HuH-7 (cell line): ENCODE measurements at places on chromosomes 13 and 19.
A peak's percentile ranks its signal among the peaks of the same experiment; 100 is the strongest.

GRCh38 chr13:109875746-109876145, 89.4 kb upstream of the IRS2 start:
- no peak for DNase-seq

DNA sequence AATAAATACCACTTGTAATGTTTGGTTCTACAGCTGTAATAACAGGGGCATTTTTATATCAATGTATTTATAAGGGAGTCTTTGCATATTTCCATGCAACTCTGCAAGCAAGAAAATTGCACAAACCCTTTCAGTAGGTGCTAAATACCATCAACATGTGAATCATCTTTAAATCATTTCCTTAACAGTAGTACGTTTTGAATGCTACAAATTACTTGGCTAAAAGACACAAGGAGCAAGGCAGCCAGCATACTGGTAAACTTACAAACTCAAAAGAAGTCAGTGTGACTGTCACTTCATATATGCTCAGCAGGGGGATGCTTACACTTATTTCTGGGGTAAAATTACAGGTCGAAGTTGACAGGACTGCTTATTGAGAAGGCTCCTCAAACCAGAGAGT, 402.4 kb downstream of the EFNB2 start:
- DNase-seq: no peak

GRCh38 chr13:42333613-42334328, 61.8 kb downstream of the AKAP11 start:
- peak; percentile 16 for DNase-seq

- peak; percentile 76 for DNase-seq
Measured at GRCh38 chr13:24671386-24672113, 8.7 kb upstream of the ATP12A start.

GRCh38 chr19:48378194-48378570, 13.2 kb downstream of the KDELR1 start:
- no peak for DNase-seq

DNA sequence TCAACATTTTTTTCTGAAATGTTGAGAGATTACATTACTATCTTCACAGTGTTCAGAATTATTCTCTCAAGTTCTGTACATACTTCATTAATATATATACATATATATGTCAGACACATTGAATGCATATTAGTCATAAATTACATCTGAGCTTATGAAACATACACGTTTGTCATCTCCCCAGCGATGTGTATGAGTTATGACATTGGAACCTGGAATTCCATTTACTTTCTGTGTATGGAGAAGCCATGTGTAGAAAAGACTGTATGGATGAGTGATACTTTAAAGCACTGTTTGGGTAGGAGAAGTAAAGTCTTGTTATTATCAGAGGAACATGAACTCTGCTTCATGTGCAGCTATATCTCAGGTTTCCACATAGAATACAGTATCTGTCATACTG, 167.2 kb downstream of the FGF14 start:
- DNase-seq: no peak

DNA sequence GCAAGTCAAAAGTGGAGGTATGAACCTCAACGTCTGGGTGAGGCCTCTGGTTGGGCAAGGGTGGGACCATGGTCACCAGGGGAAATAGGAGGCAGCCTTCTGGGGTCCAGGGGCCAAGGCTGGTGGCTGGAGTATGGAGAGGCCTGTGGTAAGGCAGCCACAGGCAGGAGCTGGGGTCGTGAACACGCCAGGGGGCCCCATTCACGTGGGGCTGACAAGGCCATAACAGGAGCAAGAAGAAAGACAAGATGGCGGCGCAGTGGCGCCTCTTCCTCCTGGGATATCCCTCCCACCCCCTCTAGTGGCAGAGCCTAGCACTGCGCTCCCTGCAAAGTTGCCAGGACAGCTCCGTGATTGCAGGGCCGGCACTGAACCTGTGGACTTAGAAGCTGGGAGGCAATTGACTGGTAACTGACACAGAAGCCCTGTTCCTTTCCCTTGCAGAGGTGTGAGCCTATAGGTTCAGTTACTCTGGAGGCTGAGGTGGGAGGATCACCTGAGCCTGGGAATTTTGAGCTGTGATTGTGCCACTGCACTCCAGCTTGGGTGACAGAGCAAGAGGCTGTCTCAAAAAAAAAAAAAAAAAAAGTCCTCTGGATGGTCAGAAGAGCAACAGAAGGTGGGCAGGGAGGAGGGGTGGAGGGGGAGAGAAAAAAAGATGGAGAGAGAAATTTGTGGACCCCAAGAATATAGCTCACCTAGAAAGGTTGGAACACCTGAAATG, 19.7 kb upstream of the EDDM13 start:
- peak; percentile 90 for DNase-seq

GRCh38 chr13:46372071-46372470, 15.0 kb downstream of the RUBCNL start:
- no peak for DNase-seq

- DNase-seq: no peak
Measured at GRCh38 chr13:73387318-73387717, 328.5 kb downstream of the KLF5 start.

- DNase-seq: no peak
Measured at GRCh38 chr13:31794452-31794851, 55.1 kb downstream of the RXFP2 start.

DNA sequence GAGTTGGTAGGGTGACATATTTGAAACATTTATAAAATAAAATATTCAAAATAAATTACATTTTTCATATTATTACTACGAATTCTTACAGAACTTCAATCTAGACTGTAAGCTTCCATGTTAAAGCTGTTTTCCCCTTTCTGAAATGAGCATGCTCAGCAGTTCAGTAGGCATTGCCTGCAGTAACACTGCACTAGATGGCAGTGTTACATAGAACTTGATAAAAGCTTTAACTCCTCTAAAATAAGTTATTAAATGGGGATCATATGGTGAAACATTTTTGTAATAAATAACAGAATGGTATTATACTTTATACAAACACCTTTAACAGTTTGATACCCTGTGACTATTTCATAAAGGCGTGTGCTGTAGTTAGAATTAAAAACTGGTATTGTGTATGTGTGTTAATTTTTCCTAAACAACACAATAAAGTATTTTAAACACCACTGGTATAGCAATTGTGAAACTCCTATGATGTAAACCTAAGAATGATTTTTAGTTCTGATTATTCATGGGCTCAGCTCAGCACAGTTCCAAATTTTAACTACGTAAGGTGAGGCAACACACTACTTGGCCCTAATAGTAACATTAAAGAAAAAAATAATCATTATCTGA, 11.6 kb upstream of the GPR18 start:
- no peak for DNase-seq

DNA sequence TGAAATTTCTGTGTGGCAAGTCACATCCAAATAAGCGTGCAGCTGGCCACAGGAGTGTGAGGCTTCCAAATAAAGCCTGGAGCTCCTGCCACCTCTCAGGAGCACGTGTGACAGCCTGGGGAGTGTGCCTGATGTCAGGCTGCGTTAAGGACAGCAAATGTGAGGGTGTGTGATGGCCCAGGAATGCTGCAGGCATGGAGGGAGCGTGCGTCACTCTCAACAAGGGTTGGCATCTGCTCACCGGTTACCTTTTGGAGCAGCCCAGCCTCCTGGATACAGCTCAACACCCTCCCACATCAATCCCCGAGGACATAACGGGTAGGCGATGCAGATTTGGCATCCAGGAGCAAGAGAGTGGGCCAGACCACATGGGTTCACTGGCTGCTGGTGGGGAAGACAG, 19.0 kb downstream of the NUMBL start:
- DNase-seq: no peak

- DNase-seq: no peak
Measured at GRCh38 chr19:5360003-5360780, 19.6 kb upstream of the PTPRS start.

DNA sequence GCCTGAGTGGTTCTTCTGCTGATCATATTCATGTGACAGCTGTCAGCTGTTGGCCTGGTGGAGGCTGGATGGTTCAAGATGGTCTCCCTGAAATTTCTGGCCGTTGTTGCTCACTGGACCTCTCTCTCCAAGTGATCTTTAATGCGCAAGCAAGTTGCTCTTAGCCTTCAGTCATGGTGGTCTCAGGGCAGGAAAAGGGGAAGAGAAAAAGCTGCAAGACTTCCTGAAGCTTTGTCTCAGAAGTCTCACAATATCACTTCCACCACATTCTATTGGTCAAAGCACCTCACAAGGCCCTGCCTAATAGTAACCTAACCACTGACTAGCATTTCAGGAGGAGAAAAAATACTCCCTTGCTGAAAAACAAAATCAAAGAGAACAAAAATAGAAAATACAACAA, 1.6 kb upstream of the ZNF567 start:
- no peak for DNase-seq

DNA sequence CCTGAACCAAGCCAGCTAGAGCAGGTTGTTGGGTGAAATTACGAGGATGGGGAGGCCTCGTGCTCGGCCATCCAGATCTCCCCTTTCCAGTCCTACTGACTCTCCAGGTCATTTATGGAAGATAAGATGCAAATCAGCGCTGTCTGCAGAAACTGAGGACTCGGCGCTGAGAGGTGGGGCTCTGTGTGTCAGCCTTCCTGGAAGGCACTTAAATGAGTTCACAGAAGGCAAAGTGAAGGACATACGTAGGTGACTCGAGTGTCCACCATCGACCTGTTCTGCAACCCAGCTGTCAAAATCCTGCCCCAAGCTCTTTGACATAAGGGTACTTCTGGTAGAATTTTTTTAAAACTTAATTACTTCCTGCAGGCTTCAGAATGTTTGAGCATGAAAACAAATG, 86.4 kb downstream of the RAB20 start:
- no peak for DNase-seq

- no peak for DNase-seq
Measured at GRCh38 chr13:24148414-24149235, 11.9 kb upstream of the SPATA13 start.

GRCh38 chr13:95388420-95389079, 87.3 kb upstream of the ABCC4 start:
- DNase-seq: no peak

GRCh38 chr13:102012299-102013293, 389.3 kb downstream of the FGF14 start:
- no peak for DNase-seq

DNA sequence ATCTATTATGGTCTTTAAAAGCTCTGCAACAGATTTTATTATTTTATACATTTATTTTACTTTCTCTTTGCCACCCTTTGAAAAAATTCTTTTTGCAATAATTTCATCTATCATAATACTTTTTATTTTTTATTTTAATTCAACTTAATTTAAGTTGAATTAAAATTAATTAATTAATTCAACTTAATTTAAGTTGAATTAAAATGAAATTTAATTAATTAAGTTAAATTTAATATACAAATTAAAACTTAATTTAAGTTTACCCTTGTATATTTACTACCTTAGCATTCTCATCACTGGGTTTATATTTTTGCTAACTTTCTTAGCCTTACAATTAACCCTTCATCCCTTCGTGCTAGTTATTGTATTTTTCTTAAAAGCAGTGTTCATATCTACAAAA, 301.4 kb downstream of the SLITRK5 start:
- no peak for DNase-seq

GRCh38 chr13:68888832-68889231, 1218.8 kb upstream of the ATXN8OS start:
- no peak for DNase-seq

- DNase-seq: no peak
Measured at GRCh38 chr13:51020600-51020999, 90.5 kb downstream of the C13orf42 start.

GRCh38 chr19:17618936-17619335, 63.5 kb downstream of the COLGALT1 start:
- DNase-seq: no peak

DNA sequence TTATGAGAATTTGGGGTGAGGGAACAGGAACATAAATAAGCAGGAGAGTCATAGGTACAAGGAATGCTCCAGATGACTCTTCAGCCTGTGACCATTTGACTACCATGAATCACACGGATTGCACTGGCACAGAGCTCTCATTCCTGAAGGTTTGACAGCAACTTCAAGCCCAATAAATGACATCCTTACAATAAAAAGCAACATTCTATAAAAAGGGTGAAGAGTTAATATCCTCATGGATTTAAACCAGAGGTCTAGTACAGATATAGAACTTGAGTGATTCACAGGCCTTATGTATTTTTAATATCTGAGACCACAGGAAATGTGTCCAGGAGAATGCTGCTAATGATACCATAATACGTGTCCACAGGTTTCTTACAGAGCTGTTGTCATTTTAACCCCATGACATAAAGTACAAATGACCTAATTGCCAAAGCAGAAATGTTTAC, 158.1 kb downstream of the IRS2 start:
- no peak for DNase-seq

DNA sequence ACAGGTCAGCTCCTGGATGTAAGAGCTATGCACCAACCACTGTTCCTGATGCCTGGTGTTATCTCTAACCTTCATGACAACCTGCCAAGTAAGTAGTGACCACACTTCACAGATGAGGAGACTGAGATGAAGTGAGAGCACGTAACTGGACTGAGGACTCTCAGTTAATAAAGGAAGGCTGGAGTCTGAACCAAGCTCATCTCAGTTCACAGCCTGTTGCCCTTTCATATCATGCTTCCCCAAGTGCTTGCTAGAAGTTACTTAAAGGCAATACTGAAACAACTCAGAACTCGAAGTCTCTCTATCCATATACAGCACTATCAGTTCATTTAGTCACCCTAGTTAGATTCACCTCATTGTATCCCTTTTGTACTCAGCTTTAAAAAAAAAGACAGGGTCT, 119.7 kb downstream of the ABCC4 start:
- DNase-seq: no peak
